SK-N-SH (cell line): ENCODE measurements at places on chromosomes 5 and 9. TPM values are rescaled to one million over a fixed set of nuclear protein-coding genes. Genes with fewer than 3 reads are reported as not detected.

CBY3 gene
- not detected in 2 replicates for polyA plus RNA-seq

SLC35D2 gene
- polyA plus RNA-seq: 26.1 and 27.0 TPM in 2 replicates

DNA sequence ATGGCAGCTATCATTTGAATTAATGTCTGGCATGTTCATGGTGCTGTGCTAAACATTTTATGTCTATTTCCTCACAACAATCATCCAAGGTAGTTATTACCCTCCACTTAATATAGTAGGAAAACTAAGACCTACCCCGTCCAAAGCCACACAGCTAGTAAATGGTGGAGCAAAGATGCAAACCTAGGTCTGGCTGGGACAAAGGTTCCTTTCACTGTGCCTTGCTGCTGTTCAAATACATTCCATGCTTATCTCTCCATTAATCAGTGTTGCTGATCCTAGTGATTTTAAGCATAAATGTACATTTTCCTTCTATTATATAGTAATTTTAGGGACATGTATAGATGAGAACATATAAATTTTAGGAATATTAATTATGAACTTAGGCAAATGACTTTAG lies 38.7 kb downstream of the CCDC125 start:
- no peak for DNase-seq

DNA sequence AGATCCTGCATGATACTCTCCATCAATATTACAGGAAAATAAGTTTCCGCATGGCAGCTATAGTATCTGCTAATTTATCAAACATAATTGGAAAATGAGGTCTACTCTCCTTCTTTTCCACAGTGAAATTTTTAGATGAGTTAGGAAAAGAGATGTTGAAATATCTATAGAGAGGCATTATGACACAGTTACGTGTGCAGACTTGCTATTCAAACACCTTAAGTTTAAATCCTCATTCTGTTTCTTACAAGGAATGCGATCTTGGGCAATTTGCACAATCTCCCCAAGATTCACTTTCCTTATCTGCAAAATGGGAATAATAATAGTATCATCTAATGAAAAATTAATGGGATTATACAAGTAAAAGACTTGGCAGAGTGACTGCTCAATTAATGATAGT lies 91.7 kb upstream of the SLCO6A1 start:
- no peak for DNase-seq
